ENCODE measurements at places on chromosomes 3 and 15.

DNA sequence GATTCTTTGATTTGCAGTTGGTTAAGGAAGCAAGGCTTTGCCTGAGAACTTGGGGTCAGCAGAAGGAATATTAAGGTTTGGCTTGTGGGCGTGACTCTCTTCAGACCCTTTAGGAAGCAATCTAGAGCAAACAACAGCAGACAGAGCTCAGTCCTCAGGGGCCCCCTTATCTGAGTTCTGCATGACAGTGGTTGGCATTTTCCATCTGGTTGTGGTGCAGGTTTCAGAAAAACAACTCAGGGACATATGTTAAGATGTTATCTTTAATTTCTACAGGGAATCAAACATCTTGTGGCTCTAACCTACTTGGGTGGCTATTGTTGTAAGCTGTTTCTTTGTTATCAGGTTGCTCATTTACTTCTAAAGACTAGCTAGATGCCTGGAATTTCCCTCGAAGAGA lies 141.4 kb downstream of the VPS8 start:
- no peak for DNase-seq

- DNase-seq = no peak
These were observed 99.0 kb downstream of the MAP2K5 start for GRCh38 chr15:67641453-67641852.

DNA sequence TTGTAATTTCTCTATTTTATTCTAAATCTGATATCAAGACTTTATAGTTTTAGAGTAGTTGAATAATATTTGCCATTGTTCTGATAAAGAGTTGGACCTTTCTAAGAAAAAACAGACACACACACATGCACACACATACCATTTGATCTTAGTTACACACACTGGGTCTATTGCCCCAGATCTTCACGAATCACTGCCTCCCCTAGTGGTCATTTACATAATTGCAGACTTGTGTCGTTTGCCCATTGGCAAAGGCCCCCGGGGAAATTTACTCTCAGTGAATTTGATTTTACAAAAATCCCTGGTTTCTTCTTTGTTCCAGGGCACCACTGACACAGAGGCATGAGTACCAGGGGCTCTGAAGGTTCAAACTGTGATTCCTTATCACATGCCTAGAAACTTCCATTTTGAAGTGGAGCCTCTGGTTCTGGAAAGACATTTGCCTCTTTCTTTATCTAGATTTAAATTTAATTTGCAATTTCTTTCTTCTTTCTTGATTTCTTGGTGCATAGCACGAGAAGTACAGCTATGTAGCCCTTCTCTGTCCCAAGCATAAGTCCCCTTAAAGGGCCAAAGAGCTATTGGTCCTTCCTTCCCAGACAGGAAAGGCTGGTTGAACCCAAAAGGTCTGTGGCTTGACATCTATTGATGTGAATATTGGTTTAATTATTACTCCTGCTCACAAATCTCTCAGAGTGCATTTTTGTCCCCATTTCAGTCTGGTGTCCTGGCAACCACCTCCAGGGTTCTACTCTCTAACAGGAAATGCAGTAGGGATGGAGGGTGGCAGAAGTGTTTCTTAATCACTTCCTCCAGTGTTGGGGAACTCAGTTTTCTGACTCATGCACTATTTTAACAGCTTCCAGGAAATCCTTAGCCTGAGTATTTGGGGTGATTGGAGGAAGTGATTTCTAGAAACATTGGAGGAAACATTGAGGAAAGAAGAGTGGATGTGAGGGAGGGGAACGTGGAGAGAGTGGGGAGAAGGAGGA lies 32.4 kb upstream of the SLC6A11 start:
- DNase-seq = peak; percentile 42

- no peak for DNase-seq
These were observed 3.6 kb upstream of the SMAD6 start for GRCh38 chr15:66698318-66698961.

DNA sequence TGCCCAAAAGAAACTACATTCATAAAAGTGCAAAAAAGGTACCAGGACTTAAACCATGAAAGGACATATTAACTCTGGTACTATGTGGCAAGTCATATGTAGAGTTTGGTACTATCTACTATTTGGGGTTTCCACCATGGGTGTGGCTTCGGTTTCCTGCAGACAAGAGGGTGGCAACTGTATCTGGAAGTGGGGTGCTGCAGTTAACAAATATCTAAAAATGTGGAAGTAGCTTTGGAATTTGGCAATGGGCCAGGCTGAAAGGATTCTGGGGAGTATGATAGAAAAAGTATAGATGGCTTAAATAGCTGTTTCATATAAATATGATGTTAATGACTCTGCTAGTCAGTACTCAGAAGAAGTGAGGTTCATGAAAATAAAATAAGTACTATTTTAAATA lies 44.0 kb downstream of the PLSCR2 start:
- no peak for DNase-seq

GRCh38 chr3:16051691-16052090 lies 122.8 kb upstream of the GALNT15 start:
- no peak for DNase-seq

GRCh38 chr3:9563851-9564250 lies 10.2 kb upstream of the LHFPL4 start:
- DNase-seq = no peak

DNA sequence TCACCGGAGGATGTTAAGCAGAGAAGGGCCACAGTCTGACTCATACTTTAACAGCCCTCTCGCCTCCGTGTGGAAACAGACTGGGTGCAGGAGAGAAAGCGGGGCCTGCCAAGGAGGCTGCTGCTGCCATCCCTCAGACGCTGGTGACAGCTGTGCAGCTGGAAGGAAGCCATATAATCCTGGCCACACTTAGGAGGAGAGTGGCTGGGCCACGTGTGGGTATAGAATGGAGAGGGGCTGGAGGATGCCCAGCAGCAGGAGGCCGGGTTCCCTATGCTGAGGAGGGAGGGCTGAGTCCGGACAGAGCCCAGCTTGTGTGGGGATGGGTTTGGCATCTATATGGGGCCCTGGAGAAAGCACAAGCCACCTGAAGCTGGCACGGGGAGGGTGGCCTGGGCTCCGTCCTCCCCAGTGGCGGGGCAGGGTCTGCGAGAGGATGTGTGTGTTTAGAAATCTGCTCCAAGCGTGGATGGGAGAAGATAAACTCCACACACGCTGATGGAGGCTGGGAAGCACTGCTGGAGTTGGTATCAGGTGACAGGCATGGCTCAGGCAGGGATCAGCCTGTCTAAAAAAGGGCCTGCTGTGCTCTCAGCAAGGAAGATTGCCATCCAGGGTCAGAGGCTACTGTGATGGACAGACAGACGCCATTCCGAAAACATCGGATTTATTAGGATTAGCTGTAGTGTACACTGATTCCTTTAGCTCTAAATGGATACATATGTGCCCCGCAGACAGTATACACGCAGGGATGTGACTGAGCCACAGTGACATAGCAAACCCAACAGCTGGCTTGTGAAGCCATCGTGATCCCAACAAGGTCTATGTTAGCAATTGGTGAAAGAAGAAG lies 15.9 kb downstream of the ABTB1 start:
- DNase-seq = peak; percentile 59

DNA sequence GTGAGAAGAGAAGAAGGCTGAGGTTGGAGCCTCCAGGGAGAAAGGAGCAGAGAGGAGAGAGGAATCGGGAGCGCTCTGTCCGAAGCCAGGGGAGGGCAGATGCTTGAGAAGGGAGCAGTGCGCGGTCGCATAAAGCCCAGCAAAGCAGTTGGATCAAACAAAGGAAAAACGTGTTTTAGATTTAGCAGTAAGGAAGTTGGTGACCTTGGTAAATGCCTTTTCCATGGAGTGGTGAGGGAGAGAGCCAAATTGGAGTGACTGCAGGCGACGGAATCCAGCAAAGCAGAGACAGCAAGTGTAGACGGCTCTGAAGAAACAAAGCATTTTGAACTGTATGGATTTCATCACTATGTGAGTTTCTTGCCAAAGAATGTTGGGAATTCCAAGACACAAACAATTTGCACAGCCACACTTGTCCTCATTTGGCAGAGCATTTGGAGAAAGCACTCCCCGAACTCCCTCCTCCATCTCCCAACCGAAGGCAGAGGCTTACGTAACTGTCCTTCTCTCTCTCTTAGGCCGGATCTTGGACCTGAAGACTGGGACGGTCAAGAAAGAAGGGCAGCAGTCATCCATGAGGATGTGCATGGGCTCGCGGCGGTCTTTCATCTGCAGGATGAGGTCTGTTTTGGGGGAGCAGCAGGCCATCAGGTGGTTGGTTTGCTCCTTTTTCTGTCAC lies 103.6 kb downstream of the ARNT2 start:
- no peak for DNase-seq

GRCh38 chr3:186646841-186647240 lies 6.6 kb downstream of the FETUB start:
- DNase-seq = no peak

DNA sequence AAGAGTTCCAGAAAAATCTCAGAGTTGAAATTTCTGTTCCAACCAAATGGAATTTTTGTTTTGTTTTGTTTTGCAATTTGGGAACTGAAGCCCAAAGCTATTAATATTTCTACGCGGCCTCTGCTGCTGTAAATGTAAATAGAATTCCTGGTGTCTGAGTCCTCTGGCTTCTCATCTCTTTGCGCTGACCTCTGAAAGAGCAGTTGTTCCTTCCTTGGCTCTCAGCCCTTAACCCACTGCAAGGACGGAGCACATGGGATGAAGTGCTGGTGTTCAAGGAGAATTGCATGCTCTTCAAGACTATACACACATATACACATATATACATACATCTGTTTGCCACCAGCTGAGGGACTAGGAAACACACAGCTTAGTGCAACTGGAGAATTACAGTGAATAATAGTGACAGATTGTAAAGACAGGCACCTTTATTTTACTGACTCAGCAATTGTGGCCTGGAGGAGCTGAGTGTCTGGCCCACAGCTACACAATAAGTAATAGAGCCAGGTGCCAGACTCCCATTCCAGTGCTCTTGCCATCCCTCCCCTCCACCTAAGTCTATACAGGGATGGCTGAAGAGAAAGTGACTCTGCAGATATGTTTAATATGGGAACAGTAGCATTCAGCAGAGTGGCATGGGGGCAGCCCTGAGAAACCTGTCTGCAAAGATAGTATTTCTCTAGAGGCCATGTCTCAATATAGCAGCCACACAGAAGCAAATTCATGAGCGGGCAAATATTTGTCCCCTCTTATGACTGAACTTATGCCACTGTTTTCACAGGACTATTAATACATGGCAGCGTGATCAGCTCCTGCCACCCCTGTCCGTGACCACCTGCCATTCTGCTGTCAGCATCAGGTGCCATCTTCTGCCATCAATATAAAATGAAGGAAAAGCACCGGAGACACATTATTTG lies 42.3 kb downstream of the NEK10 start:
- DNase-seq = no peak

DNA sequence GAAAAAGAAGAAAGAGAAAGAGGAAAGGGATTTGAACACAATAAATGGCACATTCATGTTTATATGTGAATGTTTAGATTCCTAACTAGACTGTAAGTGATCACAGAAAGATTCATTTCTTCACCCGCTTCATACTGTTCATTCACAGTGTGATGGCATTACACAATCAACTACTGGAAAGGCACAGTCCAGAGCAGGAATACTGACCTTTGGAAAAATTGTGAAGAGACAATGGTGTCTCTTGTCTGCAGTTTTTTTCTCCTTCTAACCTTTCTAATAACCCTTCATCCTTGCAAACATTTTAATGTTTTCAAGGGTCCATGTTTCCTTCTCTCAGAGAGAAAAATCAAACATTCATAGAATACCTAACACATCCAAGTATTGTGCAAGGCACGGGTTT lies 180.9 kb upstream of the SOX14 start:
- DNase-seq = no peak

DNA sequence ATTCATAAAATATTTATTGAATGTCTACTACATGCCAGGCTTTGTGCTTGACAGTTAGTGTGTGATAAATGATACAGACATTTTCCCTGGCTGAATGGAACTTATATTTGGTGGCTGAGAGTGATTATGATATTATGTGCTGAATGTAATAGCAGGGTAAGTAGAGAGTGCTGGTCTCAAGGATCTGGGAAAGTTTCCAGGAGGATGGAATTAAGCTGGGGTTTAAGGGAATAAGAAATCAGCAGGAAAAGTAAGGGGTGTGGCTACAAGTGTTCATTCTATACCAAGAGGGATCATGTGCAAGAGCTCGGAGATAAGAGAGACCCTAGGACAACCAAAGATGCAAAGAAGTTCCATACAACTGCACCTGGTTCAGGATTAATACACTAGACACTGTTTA lies 500.1 kb upstream of the CFAP20DC start:
- no peak for DNase-seq

GRCh38 chr15:88334436-88334835 lies 77.9 kb upstream of the NTRK3 start:
- DNase-seq = no peak

DNA sequence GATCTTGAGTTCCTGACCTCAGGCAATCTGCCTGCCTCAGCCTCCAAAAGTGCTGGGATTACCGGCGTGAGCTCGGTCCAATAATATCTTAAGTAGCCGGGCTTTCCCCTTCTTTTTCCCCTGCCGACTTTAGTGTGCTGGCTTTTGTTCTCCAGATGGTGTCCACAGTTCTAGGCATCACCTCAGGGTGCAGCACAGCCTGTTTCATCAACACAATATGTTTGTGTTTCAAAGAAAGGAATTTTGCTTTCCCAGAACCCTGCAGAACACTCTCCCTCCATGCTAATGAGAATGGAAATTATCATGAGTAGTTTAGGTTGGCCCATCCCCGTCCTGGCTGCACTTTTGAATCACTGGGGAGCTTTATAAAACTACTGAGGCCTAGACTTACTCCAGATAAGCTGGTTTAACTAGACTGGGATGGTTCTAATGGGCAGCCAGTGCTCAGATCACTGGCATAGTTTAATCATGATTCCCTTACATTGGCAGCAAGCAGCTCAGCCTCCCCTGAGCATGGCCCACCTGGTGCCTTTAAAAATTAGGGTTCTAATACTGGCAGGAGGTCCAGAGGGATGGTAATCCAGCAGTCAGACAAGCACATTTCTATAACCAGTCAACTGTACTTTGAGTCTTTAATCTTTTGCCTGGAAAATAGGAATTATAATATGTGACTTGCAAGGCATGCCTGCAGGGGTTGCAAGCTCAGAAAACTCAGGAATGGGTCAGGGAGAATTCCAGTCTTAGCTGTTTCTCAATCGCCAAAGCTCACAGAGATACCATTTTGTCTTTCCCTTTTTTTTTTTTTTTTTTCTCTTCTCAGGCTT lies 127.6 kb upstream of the RASGRP1 start:
- no peak for DNase-seq

DNA sequence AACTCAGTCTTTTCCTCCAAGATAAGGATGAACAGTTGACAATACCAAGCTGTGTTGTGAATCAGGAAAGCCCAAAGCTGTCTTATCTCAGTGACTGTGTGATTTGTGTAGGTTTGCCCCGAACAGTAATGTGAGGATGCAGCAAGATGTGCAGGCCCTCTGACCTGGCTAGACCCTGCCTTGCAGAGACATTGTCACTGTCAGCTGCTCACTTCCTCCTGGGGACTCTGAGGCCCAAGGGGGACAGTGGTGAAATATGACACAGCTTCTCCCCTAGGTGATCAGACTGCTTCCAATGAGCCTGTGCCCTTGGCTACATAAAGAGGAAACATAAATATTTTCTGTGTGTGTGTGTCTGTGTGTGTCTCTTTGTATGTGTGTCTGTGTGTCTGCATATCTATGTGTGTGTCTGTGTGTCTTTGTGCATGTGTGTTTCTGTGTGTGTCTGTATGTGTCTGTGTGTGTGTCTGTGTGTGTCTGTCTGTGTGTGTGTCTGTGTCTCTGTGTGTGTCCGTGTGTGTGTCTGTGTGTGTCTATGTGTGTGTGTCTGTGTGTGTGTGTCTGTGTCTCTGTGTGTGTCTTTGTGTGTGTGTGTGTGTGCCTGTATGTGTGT lies 21.7 kb downstream of the LRRK1 start:
- no peak for DNase-seq

- DNase-seq = no peak
These were observed 219.5 kb downstream of the SV2B start for GRCh38 chr15:91319371-91320059.

All from NCI-H2029 (cell line).